GM19239 (cell line): ENCODE measurements at places on chromosomes 6 and 20.

GRCh38 chr6:58113960-58114359 is 796.5 kb downstream of the PRIM2 start:
- DNase-seq: no peak

DNA sequence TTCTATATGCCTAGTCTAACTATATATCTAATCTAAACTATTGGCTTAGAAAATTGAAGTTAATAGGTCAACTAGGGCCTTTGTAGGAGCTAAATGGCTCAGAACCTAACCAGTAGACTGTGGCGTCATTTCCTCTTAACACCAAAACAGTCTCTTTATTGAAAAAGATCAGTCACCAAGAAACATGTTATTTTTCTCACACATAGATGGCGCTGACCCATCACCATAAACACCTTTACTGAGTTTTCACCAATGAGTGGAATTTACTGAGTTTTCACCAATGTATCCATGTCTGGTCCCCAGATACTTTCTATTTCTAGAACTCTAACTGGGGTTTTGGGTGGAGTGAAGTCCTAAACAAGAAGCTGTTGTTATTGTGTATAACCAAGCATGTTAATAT is 636.0 kb downstream of the BCKDHB start:
- DNase-seq: no peak

DNA sequence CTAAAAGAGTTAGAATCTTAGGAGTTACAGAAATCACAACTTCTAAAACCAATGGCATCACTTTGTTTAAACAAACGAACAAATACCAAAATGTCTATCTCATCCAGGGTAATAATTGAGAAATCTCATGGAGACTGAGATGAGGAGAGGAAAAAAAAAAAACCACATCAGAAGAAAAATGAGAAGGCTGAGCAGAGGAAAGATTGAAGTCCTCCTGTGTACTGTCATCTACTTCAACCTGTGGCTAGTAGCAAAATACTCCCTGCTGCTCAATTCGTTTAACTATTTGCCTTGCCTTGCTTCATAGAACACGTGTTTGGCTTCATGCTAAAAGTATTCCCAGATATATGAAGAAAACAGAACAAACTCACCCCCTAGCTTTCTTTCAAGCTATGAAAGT is 143.7 kb downstream of the PDE10A start:
- DNase-seq: no peak

DNA sequence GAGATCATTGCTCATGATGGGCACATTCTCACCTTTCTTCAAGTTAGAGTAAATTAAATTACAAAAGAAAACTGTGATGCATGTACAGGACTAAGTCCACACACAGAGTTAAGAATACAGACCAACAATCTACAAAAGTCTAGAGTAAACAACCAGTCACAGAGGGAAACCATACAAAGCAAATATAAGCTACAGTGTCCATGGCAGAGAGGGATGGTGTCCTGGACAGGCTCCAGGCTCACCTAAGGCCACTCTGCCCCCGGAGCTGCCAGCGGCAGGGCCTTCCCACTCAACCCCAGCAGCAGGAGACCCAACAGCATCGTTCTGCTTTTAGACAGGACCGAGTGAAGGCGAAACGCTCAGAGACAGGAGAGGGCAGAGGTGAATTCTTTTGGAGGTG is 16.0 kb downstream of the PDE10A start:
- no peak for DNase-seq

GRCh38 chr6:62043084-62043483 is 242.9 kb downstream of the KHDRBS2 start:
- no peak for DNase-seq

GRCh38 chr6:11179419-11180202 is 52.9 kb downstream of the NEDD9 start:
- no peak for DNase-seq

- no peak for DNase-seq
Measured at GRCh38 chr6:97052896-97053295, 128.4 kb downstream of the KLHL32 start.

GRCh38 chr20:58877050-58877975 is 24.8 kb downstream of the GNAS start:
- DNase-seq: no peak

- no peak for DNase-seq
Measured at GRCh38 chr20:56903421-56903820, 274.3 kb downstream of the TFAP2C start.

- no peak for DNase-seq
Measured at GRCh38 chr20:35618263-35619131, 2.9 kb downstream of the SPAG4 start.

DNA sequence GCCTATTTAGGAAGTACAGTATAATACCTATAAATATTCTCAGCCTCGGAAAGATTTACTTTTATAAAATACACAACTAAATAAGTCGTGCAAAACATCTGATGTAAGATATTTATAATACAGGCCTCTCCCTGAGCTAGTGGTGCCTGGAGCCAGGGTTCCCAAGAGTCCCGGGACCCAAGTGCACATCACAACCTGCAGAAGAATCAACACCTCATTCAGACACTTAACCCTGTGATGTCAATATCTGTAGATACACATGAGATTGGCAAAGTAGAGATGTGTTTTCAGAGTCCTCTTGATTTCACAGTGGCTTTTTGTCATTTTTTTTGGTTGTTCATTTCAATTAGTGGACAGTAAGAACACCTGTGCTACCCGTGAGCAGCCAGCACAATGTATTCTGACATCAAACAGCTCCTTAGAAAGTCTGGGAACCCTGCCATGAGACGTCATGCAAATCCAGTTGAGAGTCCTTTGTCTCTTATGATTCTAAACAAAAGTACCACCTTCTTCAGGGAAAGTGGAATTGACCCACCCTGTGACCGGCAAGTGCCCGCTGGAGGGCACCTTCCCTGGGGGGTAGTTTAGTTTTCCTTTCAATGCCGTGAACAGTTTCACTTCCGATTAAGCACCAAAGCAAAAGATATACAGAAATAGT is 101.6 kb downstream of the DACT2 start:
- DNase-seq: no peak

- DNase-seq: no peak
Measured at GRCh38 chr20:61924858-61925554, 140.7 kb downstream of the TAF4 start.

DNA sequence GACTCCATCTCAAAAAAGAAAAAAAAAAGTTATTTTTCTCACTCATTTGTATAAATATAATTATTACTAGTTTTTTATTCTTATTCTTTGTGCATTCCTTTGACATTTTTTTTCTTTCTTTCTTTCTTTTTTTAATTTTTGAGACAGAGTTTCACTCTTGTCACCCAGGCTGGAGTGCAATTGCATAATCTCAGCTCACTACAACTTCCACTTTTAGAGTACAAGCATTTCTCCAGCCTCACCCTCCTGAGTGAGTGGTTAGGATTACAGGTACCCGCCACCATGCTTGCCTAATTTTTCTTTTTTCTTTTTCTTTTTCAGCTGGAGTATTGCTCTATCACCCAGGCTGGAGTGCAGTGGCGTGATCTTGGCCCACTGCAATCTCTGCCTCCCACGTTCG is 51.4 kb upstream of the JARID2 start:
- no peak for DNase-seq

DNA sequence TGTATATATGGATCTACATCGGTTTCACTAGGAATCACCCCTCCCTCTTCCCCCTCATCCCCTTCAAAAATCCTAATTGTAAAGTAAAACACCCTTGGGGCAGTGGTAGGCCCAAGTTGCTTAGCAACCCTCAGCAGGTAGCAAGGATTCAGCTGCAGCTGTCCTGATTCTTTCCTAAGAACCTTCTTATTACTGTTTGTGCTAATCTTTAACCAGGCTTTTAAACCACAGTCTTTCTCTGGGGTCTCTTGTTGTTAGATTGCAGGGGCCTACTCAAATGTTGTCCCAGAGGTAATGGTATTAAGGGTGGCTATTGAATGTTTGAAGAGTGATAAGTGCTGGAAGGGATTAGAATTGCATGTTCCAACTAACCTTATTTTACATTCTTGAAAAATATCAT is 46.4 kb downstream of the PRL start:
- no peak for DNase-seq

GRCh38 chr20:37345339-37346235 is at the start of gene SRC:
TSS of gene SRC (plus strand) at chr20:37346140. CDS start at chr20:37384154, 38,014 bp downstream.
- DNase-seq: no peak

DNA sequence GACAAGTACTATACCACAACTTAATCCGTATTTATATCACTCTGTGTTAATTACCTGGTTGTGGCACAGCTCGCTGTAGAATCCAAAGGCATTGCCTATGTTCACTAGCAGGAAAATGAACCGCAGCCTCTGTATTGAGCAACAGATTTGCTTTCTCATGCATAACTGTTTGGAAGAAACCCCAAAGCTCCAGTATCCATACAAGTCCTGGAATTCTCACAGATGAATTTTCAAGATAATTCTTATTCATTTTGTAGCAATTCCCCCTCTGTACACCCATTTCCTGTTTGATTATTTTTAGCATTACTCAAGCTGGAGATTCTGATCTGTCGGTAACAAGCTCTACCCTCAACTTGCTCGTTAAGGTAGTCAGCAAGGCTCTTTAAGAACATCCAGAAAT is 63.5 kb downstream of the STMND1 start:
- no peak for DNase-seq

GRCh38 chr20:25310268-25310920 is 62.5 kb downstream of the PYGB start:
- peak; percentile 85 for DNase-seq

DNA sequence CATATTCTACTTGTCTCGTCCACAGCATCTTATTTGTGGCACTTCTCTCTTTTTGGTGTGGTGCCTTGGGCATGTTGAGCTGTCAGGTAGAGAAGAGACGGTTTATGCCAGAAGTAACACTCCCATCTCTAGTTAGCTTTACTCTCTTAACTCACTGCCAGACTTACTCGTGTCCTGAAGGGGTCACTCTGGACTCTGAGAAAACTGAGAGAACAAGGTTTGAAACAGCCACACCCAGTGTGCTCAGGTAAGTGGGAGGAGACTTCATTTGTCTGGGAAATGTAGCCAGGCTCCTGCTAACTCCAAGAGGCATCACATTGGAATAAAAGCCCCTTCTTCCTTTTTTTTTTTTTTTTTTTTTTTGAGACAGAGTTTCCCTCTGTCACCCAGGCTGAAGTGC is 360.8 kb downstream of the QKI start:
- no peak for DNase-seq

DNA sequence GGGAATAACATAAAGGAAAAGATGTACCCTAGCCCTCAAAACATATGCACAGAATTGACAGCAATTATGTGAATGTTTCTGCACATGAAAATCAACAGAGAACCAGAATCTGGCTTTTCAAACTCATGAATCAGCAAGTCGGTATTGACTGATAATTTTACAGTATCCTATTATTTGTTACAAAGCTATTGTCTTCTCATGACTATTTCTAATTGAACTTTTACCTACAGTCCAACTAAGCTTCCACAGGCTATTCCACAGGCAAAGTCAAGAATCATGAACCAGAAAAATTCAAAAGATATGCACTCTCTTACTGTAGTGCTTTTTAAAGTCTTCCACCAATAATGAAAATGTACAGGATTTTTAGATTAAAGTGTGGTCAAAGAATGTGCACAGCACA is 49.1 kb upstream of the DST start:
- no peak for DNase-seq

GRCh38 chr6:72894091-72894490 is 272.2 kb downstream of the KCNQ5 start:
- no peak for DNase-seq

DNA sequence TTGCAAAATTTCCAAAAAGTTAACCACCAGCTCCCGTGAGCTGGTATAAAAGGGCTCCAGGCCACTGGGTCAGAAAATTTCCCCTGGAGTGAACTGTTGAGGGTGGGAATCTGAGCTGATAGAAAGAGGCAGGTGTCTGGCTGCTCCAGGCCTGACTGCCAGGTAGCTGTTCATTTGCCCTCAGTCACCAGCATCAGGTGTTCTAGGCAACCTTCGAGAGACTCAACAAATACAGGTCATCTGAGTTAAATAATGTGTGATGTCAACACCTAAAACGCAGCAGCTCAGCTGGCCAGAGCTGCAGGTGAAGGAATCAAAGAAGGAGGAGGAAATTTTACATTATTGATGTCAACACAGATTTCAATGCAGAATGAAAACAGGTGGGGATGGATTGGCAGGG is 46.7 kb downstream of the KCNK5 start:
- DNase-seq: no peak

- no peak for DNase-seq
Measured at GRCh38 chr6:26196846-26197635, 109.8 kb downstream of the HFE start.

DNA sequence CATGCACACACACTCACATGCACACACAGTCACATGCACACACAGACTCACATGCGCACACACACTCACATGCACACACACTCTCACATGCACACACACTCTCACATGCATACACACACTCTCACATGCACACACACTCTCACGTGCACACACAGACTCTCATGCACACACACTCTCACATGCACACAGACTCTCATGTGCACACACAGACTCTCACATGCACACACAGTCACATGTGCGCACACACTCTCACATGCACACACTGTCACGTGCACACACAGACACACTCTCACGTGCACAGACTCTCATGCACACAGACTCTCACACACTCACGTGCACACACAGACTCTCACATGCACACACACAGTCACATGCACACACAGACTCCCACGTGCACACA is 36.6 kb upstream of the VSX1 start:
- DNase-seq: no peak

- DNase-seq: no peak
Measured at GRCh38 chr20:43923322-43923721, 8.7 kb downstream of the TOX2 start.

GRCh38 chr6:34615574-34616226 is 59.6 kb upstream of the SPDEF start:
- DNase-seq: no peak

GRCh38 chr20:47008842-47009518 is 114.3 kb downstream of the EYA2 start:
- DNase-seq: no peak

DNA sequence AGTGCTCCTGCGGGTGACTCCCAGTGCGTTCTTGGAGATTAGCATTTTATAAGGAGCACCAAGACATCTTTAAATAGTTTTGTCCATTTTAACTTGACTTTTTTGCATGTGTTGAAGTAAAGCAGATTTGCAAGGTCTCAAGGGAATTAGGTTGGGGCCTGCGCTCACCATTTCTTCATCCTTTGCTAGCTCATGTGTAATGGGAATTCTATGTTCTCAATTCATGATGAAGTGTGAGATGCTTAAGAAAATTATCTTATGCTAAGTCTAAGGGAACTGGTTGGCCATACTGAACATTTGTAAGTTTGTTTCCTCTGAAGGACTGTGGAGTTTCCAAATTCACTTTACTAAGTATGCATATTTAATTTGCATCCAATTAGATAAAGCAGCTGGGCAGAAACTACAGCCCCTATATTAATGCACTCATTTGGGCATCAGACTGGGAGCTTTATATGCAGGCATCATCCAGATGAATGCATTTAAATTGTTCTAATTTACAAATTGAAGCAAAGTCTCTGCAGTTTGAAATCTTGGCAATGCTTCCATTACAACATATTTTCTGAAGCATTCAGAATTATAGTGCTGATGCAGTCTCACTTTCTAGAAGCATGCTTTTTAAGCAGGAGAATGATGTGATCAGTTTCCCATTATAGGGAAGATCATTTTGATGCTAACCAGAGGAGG is 108.3 kb upstream of the AKAP12 start:
- no peak for DNase-seq

GRCh38 chr20:12056839-12057238 is 139.1 kb downstream of the BTBD3 start:
- DNase-seq: no peak

- peak; percentile 21 for DNase-seq
Measured at GRCh38 chr6:21987501-21987957, 309.3 kb downstream of the PRL start.
